ENCODE measurements at places on chromosomes 4 and X. TPM values are rescaled to one million over a fixed set of nuclear protein-coding genes. Genes with fewer than 3 reads are reported as not detected.

TMSB15A gene
- total RNA-seq: 155 TPM

COL4A5 gene
- 15.2 TPM for total RNA-seq

NLGN3 gene
- total RNA-seq: 34.7 TPM

CXorf49 gene
- total RNA-seq: not detected

CLCN4 gene
- total RNA-seq: 66.1 TPM

DMRTC1 gene
- not detected for total RNA-seq

WDR17 gene
- 42.8 TPM for total RNA-seq

DOK7 gene
- 0.49 TPM for total RNA-seq

MAGEA9B gene
- under 0.01 TPM for total RNA-seq

BEND2 gene
- under 0.01 TPM for total RNA-seq

CXCL3 gene
- total RNA-seq: not detected

PWWP3B gene
- 0.74 TPM for total RNA-seq

ETDA gene
- total RNA-seq: not detected

PGAM4 gene
- not detected for total RNA-seq

GAGE12F gene
- total RNA-seq: not detected
